Cerebellar nuclear complex (tissue), 1 donor: ENCODE measurements at places on chromosomes 7 and 10.

DNA sequence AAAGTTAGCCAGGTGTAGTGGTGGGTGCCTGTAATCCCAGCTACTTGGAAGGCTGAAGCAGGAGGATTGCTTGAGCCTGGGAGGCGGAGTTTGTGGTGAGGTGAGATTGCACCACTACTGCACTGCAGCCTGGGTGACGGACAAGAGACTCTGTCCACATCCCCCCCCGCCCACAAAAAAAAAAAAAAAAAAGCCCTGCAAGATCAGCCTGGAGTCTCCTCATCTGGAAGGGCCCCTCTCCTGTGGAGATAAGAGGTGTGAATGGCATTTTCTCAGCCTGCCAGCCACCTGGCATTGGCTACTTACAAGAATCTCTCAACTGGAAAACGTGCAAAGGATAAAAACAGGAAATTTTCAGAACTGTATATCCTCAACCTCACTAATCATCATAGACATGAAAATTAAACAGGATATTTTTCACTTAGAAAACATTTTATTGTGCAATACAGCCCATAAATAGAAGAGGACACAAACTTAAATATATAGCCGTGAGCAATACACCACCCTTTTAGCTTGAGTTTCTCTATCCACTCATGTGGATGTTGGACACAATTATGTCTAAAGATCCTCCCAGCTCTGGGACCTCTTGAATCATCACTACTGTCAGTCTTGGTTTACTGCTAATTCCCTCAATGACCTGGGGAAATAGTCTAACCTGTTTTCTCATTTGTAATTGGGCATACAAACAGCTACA, 11.3 kb upstream of the TSPAN15 start:
- no peak for DNase-seq

GRCh38 chr10:92011560-92012214, 88.1 kb downstream of the BTAF1 start:
- DNase-seq = no peak

DNA sequence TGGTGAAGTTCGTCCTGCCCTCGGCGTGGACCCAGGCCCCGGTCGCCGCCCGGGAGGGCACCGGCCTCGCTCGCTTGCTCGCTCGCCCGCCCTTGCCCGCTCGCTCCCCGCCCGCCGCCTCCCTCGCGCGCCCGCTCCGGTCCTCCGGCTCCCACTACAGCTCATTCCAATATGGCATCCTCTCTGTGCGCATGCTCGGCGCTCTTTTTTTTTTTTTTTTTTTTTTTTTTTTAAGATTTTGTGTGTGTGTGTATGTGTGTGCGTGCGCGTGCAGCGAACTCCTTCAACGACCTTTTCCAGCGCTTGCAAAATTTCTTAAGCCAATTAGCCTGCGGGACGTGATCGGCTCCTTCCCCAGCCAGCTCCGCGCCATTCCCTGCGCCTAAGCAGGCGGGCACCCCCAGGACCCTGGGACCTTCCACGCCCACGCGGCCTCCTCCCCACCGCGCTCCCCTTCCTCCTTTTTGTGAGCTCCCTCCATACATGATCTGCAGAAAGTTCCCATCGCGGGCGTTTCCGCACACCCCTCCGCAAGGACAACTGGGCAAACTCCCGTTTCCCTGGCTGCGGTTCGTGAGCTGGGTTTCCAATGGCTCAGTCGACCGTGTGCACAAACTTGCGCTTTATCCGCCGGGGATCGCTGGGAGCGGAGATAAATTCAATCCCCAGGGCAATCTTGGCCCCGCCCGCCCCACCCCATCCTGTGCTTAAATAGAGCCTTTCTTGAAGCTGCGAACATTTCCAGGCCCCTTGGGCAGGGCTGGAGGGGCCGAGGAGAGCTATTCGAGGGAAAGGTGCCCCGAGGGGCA, at the start of gene SFMBT2:
TSS of gene SFMBT2 (minus strand) at position 173 of the 809 bp plus-strand sequence. CDS start 29,136 bp downstream, outside the sequence.
- DNase-seq = no peak

GRCh38 chr7:134752006-134752760, 27.3 kb upstream of the CALD1 start:
- no peak for DNase-seq

- no peak for DNase-seq
Measured at GRCh38 chr7:109864230-109864629, 1226.7 kb upstream of the LRRN3 start.

DNA sequence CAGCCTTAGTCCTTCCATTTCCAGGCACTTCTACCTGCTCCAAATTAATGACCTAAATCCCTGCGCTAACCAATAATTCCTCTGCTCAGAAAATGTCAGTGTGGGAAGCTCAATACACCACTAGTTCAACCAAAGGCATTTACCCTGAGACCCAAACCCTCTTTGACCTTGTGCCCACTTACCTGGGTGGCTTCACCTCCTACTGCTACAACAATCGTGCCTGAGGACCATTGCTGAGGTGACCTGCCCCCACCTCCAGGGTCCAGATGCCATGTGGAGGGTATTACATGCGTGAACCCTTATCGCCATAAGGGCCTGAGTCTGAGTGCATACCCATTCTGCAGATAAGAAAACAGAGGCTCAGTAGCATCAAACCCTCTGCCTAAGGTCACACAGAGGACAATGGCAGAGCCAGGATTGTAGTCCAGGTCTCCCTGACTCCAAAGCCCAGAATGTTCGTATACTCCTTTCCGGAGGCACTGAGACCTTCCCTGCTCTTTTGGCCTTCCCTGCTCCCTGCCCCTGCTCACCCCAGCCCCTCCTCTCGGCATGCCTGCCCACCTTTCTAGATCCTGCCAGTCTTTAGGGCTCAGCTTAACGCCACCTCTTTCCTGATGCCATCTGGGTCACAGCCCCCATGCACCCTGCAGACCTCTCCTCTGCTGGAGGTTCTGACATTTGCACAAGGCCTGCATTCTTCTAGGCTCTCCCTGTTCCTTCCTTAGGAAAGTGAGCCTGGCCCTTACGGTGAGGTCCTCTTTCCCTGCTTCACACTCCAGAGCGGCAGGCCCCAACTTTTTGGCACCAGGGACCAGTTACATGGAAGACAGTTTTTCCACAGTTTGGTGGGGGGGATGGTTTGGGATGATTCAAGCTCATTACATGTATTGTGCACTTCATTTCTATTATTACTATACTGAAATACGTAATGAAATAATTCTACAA, 94.9 kb downstream of the CHST15 start:
- DNase-seq = no peak

GRCh38 chr10:71736570-71736952, 17.0 kb upstream of the C10orf105 start:
- DNase-seq = no peak

DNA sequence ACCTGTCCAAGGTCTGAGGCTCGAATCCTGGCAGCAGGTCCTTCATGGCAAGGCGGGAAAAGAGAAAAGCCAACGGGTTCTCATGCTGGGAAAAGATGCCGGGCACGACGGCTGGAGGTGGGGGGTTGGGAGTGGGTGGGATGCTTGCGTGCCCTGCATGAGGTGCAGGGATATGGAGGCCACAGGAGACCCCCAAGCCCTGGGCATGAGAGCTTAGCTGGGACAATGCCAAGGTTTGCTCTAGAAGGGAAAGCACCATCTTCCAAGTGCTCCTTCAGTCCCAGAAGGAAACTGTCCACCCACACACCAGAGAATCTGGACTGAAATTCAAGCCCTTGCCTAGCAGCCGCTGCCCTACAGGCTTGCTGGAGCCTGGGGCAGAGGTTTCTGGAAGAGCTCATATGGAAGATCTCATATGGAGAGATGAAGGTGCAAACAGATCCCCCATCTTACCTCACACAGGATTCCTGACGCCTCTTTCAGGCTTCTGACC, 64.3 kb downstream of the ZRANB1 start:
- no peak for DNase-seq

- DNase-seq = no peak
Measured at GRCh38 chr10:113381981-113382509, 170.8 kb upstream of the HABP2 start.

- DNase-seq = no peak
Measured at GRCh38 chr10:24552346-24553016, 171.2 kb downstream of the ARHGAP21 start.
